ENCODE measurements at places on chromosomes 16 and 17.

DNA sequence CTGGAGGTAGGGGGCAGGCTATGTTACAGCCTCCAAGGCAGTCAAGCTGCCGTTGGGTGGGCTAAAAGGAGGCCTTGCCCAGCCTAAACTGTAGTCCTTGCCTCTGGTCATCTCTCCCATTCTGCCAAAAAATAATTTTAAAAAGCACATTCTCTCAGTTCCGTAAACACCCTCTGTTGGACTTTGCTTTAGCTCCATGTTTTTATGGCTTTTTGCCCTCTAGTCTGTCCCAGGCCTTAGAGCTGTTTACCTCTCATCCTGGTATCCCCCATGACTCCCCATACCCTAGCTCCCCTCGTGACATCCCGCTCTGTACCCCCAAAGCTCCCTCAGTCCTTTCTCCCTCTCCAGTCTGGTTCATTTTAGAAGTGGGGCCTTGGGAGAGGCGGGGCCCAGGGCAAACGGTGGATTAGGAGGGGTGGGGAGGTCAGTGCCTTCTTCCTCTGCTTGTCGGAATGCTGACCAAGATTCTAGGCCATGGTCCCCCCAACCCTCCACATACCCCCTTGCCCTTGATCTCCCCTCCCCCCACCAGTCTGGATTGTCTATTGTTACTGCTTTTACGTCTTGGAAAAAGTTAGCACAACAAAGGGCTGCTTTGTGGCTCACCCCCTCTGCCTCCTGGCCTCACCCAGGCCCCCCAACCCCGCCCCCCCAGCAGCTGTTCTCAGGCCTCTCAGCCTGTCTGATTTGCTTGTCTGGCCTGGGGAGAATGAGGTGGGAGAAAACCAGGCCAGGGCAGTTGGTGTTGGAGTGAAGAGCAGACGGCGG lies 18.4 kb downstream of the GJD3 start:
- DNase-seq = no peak

- peak; percentile 51 for DNase-seq
Measured at GRCh38 chr17:36117505-36118382, 14.1 kb downstream of the CCL4 start.

DNA sequence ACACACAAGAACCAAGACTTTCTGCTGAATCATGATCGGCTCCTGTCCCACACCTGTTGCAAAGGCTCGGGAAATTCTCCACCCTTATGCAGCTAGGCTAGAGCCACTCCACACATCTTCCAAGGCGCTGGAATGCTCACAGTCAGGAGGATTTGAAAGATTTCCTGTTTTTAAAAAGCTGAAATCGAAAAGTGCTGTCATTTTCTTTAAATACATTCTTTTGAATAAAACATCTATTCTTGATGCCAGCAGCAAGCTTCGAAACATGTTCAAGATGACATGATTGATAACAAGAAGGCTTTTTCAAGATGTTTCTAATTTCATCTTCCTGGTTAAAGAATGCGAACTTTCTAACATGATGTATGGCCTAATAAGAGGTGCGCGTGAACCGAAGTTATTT lies 219.7 kb upstream of the CDH5 start:
- no peak for DNase-seq

- DNase-seq = no peak
Measured at GRCh38 chr16:12097523-12098428, 121.2 kb downstream of the SNX29 start.

GRCh38 chr17:61157246-61157886 lies 242.3 kb upstream of the TBX2 start:
- no peak for DNase-seq
